ENCODE measurements at places on chromosomes 12 and 14. TPM values are rescaled to one million over a fixed set of nuclear protein-coding genes. Genes with fewer than 3 reads are reported as not detected.
A peak's percentile ranks its signal among the peaks of the same experiment; 100 is the strongest.

NINJ2 gene
- 5.5 TPM for total RNA-seq

SRRM4 gene
- not detected for total RNA-seq

MSI1 gene
- total RNA-seq = 7.4 TPM

ACVRL1 gene
- 188 TPM for total RNA-seq

STXBP6 gene
- 19.9 TPM for total RNA-seq

SLC17A8 gene
- total RNA-seq = 2.3 TPM

RPL10L gene
- total RNA-seq = 9.6 TPM

DCN gene
- total RNA-seq = 145 TPM

GLI1 gene
- total RNA-seq = 1.8 TPM

ZNF641 gene
- 9.6 TPM for total RNA-seq

KLRC1 gene
- total RNA-seq = 2.0 TPM

SPTB gene
- total RNA-seq = 0.34 TPM

KIF26A gene
- 5.8 TPM for total RNA-seq

STAC3 gene
- 4.2 TPM for total RNA-seq

GRCh38 chr14:22379727-22380126, 209.3 kb downstream of the DAD1 start:
- DNase-seq = no peak

- DNase-seq = no peak
Measured at GRCh38 chr14:91911474-91912032, 35.9 kb downstream of the FBLN5 start.

GRCh38 chr12:45468751-45469615, 253.1 kb downstream of the ANO6 start:
- DNase-seq = no peak

DNA sequence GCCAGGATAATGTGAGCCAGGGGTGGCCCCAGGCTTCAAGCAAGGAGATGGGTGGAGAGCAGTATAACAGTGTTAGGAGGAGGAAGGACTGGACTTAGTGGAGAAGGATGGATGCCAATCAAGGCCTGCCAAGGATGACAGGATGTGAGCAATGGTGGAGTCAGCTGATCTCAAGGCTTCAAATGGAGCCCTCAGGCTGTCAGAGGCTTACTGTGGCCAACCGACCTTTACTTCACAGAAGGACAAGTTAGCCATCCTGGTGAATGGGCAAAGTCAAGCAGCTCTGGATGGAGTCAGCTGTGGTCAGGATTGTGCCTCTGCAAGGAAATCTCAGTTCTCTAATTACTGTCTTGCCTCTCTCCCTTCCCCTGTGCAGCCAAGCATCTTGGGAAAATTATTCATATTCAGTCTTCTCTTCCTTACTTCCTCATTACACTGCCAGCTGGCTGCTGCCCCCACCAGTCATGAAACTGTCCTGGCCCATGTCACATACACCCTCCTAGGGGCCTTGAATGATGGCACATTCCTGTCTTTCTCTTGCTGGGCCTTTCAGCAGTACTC, 7.6 kb upstream of the STAT6 start:
- no peak for DNase-seq

- no peak for DNase-seq
Measured at GRCh38 chr12:51847643-51848325, 734 bp downstream of the FIGNL2 start.

DNA sequence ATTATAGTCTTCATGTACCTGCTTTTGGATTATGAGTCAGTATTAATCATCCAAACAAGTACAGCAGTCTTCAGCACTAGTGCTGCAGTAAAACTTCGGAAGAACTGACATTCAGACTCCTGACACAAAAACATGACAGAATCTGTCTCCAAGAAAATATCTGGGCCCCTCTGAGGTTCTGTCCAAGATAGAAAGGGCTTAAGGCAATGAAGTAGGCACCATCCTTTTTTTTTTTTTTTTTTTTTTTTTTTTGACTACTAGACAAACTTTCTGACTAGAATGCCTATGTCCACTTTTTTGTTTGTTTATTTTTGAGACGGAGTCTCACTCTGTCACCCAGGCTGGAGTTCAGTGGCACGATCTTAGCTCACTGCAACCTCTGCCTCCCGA, 112.5 kb downstream of the MED13L start:
- DNase-seq = no peak

GRCh38 chr12:9673404-9674225, 4.1 kb downstream of the CLEC2D start:
- peak; percentile 49 for DNase-seq

DNA sequence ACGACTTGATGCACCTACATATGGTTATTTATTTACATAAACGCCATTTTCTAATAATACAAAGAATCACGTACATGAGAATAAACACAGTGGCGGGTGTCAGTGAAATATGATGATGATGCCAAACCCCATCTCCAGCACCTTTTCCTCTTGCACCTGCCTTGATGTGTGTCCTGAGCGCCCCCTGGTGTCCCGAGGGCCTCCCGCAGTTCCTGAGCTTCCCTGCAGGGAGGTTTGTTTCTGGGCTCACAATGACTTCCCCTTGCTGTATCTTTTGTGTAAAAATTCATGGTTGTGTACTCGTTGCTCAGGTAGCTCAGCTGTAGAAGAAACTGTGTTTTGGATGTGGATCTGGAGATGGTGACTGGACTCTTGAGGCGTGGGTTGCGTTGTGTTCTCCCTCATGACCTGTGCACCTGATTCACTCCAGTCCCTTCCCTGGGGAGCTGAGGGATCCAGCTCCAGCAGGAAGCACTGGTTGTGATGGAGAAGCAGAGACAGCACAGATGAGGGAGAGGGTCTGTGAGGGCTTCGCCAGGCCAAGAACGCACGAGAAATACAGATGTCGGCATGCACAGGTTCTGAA, 1037.8 kb downstream of the TMEM121 start:
- peak; percentile 63 for DNase-seq

GRCh38 chr12:24750263-24750662, 198.6 kb downstream of the BCAT1 start:
- DNase-seq = no peak

DNA sequence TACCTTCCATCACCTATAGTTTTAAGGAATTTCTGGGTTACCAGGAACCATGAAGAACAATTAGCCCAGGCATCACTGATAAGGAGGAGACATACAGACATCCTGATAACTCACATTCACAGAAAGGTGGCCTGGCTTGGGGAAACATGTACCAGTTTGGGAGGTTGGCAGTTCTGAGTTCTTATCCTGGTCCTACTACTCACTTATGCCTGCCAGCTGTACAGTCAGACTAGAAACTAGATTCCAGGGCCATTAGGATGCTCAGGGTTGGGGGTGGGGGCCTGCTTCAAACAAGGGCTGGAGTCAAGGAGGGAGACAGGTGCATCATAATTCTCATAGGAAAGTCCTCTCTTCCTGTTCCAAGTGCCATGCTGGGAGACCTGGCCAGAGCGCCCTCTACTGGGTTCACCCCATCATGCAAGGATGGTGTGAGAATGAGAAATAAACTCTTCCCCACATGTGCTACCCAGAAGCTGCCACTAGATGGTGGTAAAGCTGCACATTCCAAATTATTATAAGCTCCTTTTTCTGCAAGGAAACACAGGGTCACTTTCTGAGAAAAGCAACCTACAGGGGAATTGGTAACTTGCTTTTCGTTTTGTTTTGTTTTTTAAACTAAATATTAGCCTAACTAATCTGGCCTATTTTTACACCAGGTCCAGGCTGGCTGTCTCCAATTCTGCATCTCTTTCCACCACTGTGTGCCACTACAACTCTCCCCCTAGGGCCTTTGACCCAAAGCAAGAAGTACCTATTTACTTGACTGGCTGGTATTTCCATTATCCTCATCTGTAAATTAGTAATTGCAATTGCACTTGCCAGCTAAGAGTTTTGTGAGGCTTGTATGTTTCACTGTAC, 14.5 kb downstream of the OAS2 start:
- DNase-seq = no peak

- peak; percentile 64 for DNase-seq
Measured at GRCh38 chr12:124551268-124552144, 15.9 kb downstream of the NCOR2 start.

GRCh38 chr14:59634617-59635016, 58.0 kb upstream of the CCDC175 start:
- DNase-seq = no peak

GRCh38 chr12:106684497-106684896, 90.0 kb upstream of the RIC8B start:
- DNase-seq = no peak

DNA sequence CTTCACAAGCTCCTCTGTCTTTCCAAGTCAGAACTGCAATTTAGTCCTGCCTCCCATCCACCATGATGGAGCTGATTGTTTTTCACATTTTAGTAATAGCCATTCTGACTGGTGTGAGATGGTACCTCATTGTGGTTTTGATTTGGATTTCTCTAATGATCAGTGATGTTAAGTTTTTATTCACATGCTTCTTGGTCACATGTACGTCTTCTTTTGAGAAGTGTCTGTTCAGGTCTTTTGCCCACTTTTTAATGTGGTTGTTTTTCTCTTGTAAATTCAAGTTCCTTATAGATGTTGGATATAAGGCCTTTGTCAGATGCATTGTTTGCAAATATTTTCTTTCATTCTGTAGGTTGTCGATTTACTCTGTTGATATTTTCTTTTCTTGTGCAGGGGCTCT, 4.1 kb upstream of the TAS2R14 start:
- no peak for DNase-seq

- DNase-seq = peak; percentile 81
Measured at GRCh38 chr12:6534945-6535696, 804 bp downstream of the GAPDH start.

DNA sequence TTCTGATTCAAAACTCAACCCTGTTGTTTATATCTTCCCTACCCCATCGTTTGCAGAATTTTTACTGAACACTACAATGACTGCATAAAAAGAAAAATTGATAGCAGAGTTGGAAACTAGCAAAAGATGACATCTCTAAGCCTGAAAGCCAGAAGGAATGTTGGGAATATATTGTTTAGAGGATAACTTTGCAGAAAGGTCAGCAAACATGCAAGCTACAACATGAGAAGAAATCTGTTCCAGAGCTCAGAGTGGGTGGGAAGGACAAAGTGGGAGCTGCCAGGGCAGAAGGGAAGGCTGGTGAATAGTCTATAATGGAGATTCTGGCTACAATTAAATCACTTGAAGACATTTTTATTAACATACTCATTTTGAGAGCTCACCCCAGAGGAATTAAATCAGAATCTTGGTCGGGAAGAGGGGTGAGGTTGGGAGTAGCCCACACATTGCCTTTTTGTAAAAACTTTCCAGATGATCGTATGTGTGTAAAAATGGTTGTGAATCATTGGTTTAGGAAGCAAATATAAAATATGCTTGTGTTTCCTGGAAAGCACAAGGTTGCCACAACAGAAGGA, 574.8 kb downstream of the FLRT2 start:
- no peak for DNase-seq

- no peak for DNase-seq
Measured at GRCh38 chr12:89339526-89339925, 12.8 kb downstream of the DUSP6 start.

DNA sequence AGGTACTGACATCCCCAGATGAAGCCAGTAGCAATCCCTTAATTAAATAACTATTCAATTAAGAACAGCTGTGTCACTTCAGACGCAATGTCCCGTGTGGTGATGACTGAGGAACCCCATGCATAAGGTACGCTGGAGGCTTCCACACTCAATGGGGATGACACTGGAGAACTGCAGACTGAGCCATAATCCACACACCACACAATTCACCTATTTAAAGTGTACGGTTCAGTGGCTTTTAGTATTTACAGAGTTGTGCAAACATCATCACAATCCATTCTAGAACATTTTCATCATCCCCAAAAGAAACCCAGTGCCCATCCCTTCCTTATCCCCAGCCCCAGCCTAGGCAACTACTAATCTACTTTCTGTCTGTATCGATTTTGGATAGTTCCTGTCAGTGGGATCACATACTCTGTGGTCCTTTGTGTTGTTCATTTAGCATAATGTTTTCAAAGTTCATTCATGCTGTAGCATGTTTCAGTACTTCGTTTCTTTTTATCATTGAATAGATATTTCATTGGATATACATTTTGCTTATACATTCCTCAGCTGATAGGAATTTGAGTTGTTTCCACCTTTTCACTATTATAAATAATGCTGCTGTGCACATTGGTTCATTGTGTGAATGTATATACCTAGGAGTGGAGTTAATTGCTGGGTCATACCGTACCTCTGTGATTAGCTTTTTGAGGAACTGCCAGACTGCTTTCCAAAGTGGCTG, 61.1 kb downstream of the NINJ2 start:
- no peak for DNase-seq
